ENCODE measurements at places on chromosomes 3 and 15.

DNA sequence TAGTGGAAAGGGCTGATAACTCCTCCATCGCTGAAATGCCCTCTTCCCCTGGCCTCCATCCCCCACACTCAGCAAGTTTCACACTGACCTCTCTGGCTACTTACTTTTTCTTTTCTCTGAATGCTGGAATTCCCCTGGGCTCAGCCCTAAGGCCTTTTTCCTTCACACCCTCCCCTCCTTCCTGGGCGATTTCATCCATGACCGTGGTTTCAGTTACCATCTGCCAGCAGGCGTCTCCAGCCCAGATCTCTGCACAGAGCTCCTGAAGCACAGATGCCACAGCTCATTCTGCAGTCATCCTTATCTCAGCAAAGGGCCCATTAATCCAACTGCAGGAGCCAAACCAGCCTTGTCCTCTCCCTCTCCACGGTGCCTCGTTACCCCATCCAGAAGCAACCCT is 114.0 kb downstream of the RFTN1 start:
- DNase-seq, result peak; percentile 51

GRCh38 chr3:181614878-181615277 is 96.8 kb upstream of the SOX2 start:
- no peak for DNase-seq

GRCh38 chr3:120741837-120742197 is 499 bp downstream of the RABL3 start:
- no peak for DNase-seq

DNA sequence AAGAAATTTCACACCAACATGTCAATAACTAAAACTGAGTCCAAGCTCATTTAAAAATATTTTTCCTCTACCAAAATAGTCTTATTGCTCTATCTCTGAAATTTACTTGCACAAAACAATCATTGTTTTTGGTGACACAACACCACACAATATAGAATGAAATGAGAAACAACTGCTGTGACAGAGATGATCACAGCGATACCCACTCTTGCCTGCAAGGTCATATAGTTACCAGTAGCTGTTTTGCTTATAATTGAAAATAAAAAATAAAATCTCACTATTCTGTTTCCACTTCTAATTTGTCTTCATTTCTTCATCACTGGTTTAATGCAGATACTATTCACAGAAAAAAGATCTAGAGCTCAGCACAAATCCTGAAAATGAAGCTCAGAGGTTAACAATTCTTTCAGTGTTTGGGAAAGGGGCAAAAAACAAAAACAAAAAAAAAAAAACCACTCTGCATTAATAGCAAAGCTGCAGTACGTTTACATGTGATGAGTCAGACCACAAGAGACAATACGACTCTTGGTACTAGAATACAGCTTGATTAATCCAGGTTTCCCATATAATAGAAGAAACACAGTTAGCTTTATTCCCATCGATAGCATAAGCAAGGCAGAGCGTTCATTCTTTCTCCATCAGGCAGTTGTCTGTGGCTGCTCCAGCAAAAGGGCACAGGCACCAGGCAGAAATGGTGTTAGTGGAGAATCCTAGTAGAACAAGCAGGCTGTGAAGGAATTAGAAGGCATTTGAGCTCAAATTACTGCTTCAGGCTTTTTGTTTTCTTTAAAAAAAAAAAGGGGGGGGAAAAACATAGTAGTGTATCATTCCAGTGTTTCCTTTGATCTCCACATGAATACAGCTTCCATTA is 773 bp downstream of the ANKRD28 start:
- DNase-seq, result no peak

DNA sequence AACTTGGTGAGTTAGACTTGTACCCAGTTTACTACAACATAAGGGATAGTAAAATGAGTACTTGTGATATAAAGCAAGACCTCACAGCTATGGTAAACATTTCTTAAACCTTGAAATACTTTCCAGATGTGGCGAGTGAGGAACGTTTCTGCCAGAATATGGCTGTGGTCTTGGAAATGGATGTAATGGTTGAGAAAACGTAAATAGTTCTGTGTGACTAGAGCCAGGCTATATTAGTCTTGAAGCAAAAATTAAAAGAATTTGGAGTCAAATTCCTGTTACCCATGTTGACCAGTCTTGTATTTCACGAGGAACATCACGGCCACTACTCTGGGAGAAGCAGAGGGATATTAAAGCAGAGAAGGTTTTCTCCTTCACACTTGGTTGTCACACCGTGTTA is 15.3 kb downstream of the OR4F15 start:
- no peak for DNase-seq

DNA sequence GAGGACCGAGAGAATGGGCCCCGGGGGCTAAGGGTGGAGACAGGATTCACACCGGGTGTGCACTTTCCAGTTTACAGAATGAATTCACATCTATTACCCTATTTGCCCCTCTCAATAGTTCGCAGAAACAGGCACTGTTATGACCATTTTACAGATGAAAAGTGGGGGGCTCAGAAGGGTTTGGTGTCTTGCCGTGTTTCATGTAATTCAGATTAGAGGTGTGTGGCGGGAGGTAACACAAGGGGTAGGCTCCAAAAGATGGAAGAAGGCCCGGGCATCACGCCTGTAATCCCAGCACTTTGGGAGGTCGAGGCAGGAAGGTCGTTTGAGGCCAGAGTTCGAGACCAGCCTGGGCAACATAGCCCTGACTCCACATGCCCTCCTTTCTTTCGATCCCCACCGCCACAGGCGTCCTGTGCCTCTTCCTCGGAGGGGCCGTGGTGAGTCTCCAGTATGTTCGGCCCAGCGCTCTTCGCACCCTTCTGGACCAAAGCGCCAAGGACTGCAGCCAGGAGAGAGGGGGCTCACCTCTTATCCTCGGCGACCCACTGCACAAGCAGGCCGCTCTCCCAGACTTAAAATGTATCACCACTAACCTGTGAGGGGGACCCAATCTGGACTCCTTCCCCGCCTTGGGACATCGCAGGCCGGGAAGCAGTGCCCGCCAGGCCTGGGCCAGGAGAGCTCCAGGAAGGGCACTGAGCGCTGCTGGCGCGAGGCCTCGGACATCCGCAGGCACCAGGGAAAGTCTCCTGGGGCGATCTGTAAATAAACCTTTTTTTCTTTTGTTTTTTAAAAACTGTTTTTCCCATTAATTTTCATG is 3.4 kb downstream of the DUOXA2 start:
- no peak for DNase-seq

GRCh38 chr15:69524814-69525213 is 72.2 kb downstream of the RPLP1 start:
- no peak for DNase-seq

- no peak for DNase-seq
These were observed 128.3 kb downstream of the GOLIM4 start for GRCh38 chr3:167967257-167968036.
